ENCODE measurements at places on chromosomes 7 and 10.

DNA sequence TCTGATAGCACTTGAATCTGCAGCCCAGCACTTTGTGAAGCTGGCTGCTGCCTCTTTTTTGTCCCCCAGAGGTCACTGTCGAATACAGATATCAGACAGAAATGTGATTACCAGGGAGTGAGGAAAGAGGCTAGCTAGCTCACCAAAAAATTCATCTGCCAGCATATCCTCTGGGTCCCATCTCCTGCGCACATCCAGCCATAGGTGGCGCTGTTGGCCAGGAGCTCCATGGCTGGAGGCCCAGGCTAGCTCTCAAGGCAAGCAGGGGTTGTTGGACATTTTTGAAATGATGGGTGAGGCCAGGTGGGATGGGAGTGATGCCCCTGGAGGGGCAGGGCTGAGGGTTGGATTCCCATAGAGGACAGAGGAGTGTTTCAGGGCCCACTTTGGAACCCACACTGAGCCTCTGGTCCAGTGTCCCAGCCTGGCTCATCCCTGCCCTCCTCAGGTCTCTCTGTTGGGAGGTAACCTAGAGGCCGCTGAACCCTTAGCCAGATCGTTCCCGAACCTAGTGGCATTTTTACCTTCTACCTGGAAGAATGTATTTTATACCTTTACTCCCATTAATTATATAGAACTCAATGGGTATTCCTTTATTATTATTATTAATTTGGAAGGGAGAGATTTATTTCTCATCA, 14.8 kb downstream of the DPCD start:
- DNase-seq, result peak; percentile 31

DNA sequence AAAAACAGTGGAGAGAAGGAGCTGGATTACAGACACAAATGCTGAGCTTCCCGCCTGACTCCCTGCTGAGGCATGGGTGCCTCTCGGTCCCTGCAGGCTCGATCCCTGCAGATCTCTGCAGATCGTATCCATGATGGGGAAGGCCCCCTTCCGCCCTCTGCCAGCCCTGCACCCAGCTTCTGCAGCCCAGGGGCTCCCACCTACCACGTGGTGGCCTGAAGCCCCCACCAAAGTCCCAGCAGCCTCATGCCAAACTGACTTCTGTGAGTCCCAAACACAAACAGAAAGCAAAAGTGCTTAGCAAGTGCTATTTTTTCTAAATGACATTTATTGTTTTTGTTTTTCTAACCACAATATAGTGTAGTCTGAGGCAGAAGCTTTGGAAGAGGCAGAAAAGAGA, 127.1 kb upstream of the CHST15 start:
- DNase-seq, result no peak

DNA sequence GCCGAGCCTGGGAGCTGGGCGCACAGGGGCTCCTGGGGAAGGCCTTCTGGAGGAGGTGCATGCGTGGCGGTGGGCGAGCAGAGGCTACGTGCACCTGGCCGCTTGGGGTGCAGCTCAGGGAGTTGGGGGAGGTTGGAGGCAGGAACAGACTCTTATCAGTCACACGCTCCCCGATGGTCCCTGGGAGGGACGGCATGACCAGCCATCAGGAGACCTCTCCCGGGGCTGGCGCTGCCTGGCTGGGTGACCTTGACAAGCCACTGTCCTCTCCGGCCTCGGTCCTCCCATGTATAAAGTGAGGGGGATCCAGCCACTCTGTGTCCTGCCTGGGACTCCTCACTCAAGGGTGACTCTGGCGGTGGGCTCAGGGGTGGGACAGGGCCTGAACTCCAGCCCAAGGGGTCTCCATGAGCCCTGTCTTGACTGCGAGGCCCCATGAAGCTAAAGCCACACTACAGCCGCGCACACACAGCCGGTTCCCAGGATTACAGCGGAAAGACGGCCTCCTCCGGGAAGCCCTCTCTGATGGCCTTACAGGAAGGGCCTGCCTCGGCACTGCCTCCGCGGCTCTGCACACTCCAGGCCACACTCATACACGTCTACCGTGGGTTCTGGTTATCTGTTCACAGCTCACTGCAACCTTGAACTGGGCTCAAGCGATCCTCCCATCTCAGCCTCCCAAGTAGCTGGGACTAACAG, 2.3 kb downstream of the TMEM184A start:
- no peak for DNase-seq

GRCh38 chr10:76993213-76993612, 644.4 kb downstream of the KCNMA1 start:
- DNase-seq, result no peak

DNA sequence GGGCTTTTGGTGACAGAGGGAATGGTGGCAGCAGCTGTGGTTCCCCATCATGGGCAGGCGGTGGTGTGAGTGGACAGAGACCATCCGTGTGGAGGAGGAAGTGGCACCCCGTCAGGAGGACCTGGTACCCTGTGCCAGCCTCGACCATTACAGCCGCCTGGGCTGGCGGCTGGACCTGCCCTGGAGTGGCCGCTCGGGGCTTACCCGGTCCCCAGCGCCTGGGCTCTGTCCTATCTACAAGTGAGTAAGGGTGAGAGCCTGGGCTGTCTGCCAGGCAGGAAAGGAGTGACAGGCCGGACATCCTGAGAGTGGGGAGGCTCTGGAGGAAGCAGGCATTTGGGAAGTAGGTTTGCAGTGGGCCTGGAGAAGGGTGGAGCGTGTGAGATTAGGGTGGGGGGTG, 2.9 kb upstream of the ZNF467 start:
- no peak for DNase-seq

GRCh38 chr7:105678811-105679495, 97.7 kb upstream of the EFCAB10 start:
- no peak for DNase-seq

DNA sequence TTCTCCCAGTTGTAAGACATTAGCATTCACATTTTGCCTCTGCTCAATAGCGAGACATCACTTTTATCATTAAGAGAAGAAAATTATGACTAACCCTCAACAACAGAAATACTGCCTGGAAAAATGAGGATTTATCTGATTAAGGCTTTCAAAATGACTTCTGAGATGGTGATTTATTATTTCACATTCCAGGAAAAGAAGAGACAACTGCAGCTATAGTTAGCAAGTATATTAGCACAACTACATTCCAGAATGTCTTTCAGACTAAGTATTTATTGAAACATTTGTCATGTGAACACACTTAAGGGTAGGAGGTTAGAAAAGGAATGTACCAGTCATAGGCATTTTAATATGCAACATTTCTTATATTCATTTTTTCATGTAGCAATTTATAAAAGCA, 162.0 kb downstream of the IQUB start:
- no peak for DNase-seq

DNA sequence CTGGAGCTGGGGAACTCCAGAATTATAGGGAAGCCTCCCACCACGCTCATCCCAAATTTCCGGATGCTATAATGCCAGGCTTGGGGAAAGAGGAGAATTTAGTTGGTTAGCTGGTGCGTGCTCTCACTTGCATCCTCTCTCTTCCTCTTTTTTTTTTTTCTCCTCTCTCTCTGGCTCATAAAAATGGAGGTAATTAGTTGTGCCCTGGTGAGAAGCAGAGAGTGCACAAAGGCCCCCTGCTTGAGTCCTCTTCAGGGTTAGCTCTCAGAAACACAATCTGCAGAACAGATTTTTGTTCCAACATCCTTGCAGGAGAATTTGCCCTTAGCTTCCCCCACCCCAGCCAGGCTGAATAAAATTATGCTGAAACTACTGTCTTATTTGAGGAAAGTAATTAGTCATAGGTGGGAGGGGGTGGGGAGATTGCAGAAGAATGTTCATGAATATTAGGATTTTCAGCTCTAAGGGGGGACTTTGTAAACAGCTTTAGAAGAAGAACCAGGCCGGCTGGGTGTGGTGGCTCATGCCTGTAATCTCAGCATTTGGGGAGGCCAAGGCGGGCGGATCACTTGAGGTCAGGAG, 7.6 kb downstream of the SERPINE1 start:
- DNase-seq, result no peak

DNA sequence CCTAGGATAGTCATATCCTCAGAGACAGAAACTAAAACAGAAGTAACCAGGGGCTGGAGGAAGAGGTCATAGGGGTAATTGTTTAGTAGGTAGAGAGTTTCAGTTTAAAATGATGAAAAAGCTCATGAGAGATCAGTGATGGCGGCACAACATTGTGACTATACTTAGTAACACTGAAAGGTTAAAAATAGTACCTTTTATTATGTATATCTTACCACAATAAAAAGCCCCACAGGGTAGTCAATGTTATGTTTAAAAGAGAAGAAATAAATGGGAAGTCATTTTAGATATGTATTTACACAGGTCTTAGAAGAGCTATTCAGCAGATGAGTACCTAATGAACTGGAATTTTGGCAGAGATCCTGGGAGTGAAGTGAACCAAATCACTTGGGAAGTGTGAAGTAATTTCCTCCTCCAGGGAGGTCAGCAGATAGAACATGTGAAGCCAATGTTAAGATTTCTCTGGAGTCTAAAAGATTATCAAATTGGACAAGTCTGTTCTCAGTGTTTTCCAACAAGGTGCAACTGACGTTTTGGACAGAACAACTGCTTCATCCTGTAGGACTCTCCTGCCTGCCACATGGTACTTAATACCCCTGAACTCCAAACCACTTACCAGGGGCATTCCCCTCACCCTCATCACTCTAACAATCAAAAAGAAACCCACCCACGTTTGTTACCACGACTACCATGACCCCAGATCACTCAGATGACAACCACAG, 6.4 kb downstream of the CDCA7L start:
- DNase-seq, result no peak

DNA sequence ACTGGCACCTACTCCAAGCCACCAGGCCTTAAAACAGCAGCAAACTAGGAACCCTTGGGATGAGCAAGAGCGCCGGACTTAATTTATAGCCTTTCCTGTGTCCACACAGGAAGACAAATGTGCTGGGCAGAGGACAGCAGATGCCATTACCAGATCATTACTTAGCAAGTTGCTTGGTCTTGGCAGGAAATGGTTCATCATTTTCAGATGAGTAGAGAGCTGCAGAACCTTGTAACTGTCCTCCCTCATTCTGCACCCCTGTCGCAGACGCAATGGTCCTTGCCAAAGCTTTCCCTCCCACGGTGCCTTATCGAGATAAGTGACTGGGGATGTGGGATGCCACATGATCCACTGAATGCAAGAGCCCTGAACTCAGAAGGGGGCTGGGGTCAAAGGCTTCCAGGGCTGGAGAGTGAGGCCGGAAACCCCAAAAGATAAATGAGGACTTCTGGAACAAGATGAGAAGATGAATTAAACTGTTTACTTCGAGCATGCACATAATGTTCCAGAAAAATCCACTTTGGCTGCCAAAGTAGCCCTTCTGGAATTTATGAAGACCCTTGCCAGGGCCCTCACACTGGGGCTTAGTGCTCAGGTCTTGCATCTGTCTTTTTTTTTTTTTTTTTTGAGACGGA, 145.6 kb upstream of the ZNF32 start:
- no peak for DNase-seq

DNA sequence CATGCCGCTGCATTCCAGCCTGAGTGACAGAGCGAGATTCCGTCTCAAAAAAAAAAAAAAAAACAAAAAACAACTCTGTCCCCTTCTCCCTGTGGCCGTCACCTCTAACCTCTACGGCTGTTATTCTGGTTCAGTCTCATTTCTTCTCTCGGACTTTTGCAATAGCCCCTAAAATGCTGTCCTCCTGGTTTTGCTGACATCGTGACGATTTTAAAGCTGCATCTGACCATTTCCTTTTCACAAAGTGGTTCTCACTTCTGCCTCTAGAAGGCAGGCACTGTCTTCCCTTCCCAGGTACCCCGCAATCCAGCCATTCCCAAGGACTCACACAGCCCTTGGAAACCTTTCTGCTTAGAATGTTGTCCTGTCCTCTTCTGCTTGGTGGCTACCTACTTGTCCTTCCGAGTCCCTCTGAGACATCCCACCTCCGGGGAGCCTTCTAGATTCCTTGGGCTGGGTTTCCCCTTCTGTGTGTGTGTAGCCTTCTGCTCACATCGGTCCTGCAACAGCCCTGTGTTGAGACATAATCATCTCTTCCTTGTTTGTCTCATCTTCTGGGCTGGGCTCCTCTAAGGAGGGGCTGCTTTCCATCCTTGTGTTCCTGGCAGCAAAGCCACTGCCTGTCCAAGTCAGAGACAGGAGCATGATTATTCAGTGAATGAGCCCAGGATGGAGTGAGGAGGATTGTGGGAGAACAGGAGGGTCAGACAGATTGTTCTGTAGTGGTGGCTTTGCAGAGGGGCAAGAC, 83.1 kb downstream of the GRK5 start:
- no peak for DNase-seq

- DNase-seq, result no peak
Observed at GRCh38 chr10:115830265-115830970, 442.6 kb downstream of the GFRA1 start.

- DNase-seq, result no peak
Observed at GRCh38 chr7:47653550-47654411, 71.9 kb upstream of the TNS3 start.

DNA sequence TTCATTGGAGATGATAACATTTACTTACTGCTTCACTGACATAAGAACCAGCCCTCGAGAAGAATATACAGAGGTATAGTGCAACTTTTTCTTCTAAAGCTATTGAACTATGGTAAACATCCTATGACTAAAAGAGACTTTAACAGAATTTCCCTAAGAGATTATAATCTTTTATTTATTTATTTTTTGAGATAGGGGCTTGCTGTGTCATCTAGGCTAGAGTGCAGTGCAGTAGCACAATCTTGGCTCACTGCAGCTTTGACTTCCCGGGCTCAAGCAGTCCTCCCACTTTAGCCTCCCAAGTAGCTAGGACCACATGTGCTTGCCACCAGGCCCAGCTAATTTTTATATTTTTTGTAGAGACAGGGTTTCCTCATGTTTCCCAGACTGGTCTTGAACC, 258.5 kb upstream of the FERD3L start:
- no peak for DNase-seq

DNA sequence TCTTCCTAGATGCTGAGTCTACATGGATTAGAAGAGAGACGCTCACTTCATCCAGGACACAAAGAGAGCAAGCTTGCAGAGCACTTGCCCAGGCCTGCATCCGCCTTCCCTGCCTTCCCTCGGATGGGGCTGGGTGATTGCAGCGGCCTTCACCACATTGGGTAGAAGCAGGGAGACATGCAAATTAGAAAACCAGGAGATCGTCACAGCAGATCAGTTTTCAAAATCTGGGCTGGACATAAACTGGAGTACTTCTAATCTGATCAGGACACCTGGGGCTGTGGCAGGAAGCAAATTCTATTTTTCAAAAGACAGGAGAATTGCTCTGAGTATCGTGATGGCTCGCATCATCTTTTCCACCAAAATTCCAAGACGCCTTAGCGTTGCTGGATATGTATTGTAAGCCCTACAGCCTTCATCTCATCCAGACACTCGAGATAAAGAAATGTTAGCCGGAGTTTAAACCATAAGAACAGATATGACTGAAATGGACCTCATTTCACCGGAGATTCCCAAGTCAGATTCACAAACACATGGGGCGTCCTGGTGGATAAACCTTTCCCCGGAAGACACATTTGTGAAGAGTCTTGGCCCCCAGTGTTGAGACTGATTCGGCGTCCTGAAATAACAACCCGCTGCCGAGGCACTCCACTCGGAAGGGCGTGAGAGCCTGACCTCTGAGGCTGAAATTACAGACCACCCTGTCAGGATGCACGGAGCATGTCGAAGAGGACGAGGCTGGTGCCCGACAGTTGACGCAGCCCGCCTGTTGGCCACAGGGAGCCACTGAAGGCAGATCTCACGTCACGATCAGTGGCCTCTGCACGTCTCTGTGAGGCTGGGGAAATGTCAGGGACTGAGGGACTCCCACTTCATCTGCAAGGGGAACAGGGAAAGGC, 91.2 kb upstream of the PARD3 start:
- no peak for DNase-seq

- DNase-seq, result no peak
Observed at GRCh38 chr7:47795631-47796030, 152.6 kb downstream of the PKD1L1 start.
